NCI-H460 (cell line): ENCODE measurements at places on chromosomes 4 and X.

GRCh38 chr4:88528861-88529260 lies 5.3 kb upstream of the PYURF start:
- DNase-seq: no peak

DNA sequence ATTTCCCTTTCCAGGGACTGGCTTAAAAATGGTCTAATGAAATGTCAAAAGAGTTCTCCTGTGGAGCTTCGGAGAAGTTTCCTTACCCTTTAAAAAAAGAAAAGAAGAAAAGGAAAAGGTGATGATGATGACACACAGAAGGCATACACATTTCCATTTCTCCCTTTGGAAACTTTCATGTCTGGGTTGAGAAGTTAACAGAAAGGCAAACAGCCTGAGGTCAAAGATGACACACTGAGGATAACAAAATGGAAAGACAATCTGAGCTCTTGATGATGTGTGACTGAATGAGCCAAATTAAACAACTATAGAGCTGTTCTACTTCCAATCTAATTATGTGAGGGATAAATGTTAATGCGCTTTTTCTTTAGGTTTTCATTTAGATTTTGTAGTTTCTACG lies 32.2 kb downstream of the NFXL1 start:
- no peak for DNase-seq

DNA sequence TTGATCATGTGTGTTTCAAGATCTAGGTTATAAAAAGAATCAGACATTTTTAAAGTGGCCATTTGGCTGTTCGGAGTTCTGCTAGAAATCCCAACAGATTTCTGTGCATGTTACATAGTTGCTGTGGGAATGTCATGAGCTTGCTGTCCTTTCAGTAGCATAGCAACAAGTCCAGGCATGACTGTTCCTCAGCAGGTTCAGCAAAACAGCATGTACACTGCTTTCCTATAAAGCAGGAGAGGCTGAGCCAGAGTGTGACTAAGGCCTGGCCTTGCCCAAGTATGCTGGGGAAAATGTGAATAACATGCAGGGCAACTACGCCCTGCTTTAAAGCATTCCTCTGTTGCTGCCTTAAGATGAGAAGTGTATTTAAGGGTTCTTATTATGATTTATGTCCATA lies 217.1 kb upstream of the SMIM31 start:
- DNase-seq: peak; percentile 1

GRCh38 chr4:114890773-114891172 lies 222.6 kb downstream of the NDST4 start:
- DNase-seq: no peak
